ENCODE measurements at places on chromosomes 13 and 19.

DNA sequence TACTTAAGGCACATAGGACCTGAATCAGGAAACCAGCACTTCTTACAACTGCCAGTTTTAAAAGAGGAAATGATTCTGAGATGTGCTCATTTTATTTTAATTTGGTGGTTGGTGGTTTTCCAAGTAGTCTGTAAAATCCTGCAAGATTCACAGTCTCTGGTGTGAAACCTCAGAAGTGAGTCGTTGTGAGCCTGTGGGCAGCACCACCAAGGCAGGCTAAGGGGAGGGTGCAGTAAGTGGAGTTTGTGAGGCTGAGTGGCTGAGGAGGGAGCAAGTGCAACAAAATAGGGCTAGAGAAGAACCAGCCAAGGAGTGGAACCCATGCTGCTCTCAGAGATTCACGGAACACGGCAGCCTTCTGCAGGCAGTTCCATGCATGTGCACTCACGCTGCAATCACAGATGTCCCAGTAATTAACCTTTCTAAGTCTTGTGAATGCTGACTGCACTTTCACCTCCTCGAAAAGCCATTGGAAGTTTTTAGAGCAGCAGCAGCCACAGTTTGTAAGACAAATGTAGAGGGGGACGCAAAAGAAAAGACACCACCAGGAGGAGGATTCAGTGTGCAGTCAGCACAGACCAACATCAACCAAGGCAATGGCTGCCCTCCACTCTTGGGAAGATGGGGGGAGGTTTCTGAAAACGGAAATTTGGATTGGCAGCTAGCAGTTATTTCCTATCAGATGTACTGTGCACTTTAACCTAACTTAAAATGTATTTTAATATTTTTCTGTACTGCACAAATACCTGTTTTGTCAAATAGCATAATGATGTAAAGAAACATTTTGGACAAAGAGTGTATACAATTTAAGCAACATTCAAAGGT, 44.9 kb downstream of the ESD start:
- DNase-seq, result no peak

- no peak for DNase-seq
Observed at GRCh38 chr13:71306821-71307220, 560.2 kb downstream of the DACH1 start.

DNA sequence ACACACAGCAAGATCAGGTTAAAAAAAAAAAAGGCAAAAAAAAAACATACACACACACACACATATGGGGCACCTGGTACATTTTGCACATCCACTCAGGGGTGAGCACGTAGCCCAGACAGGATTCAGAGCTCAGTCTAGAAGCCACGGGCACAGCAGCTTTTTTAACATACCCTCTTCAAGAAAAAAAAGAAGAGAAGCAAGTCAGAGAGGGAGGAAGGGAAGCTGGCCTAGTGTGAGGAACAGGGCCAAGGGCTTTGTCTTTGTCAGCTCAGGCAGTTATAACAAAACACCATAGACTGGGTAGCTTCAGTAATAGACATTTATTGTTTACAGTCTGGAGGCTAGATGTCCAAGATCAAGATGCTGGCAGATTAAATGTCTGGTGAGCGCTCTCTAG, 2.3 kb upstream of the TPM4 start:
- DNase-seq, result no peak

DNA sequence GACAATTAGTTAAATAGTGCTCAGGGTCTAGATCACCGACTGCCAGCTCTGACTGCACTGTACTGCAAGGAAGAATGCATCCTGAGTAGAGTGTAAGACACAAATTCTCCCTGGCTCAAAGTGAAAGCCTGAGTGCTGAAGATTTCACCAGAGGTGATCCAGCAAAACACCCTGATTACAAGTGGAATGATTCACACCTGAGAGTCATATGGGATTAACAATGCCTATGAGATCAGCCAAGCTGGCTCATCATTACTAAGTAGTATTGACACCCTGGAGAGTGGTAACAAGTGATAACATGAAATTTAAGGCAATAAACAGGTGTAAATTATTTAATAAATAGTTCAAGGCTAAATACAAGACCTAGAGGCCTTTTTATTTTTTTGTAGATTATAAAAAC, 403.8 kb upstream of the PRR20A start:
- no peak for DNase-seq

Measured in SK-N-SH (cell line).